ENCODE measurements at places on chromosomes 2 and 18. TPM values are rescaled to one million over a fixed set of nuclear protein-coding genes. Genes with fewer than 3 reads are reported as not detected.

The ABCG8 gene
- not detected for total RNA-seq

The NPAS2 gene
- 9.0 TPM for total RNA-seq

The COBLL1 gene
- 5.8 TPM for total RNA-seq

The CYBRD1 gene
- 497 TPM for total RNA-seq

The IL18R1 gene
- total RNA-seq = 0.66 TPM

The SPRED2 gene
- total RNA-seq = 10.3 TPM

The DSC2 gene
- not detected for total RNA-seq

The CYRIA gene
- total RNA-seq = 4.3 TPM

The GCG gene
- not detected for total RNA-seq

The KCTD1 gene
- total RNA-seq = 9.0 TPM

The CCBE1 gene
- total RNA-seq = 69.4 TPM

The VAPA gene
- 427 TPM for total RNA-seq

The TEX44 gene
- not detected for total RNA-seq

The CYS1 gene
- total RNA-seq = 7.3 TPM

The RAX gene
- not detected for total RNA-seq

The HOXD12 gene
- total RNA-seq = not detected

The VWA3B gene
- total RNA-seq = not detected

The FARSB gene
- 16.7 TPM for total RNA-seq

All from smooth muscle cell of trachea (primary cell).